ENCODE measurements at places on chromosomes 12 and 14. TPM values are rescaled to one million over a fixed set of nuclear protein-coding genes. Genes with fewer than 3 reads are reported as not detected.

The ATP2A2 gene
- 122 TPM for total RNA-seq

The PZP gene
- total RNA-seq = not detected

The EIF2S3B gene
- 0.85 TPM for total RNA-seq

The SYNDIG1L gene
- total RNA-seq = under 0.01 TPM

The KLRG1 gene
- 0.38 TPM for total RNA-seq

The BICDL1 gene
- total RNA-seq = 0.38 TPM

The RND1 gene
- 0.28 TPM for total RNA-seq

The KCNH3 gene
- total RNA-seq = under 0.01 TPM

The TOMM20L gene
- not detected for total RNA-seq

The MRPL51 gene
- 164 TPM for total RNA-seq

The CDCA4 gene
- total RNA-seq = 12.4 TPM

The MYF6 gene
- not detected for total RNA-seq

The TPH2 gene
- total RNA-seq = not detected

The SLC16A7 gene
- 26.1 TPM for total RNA-seq

The GPR135 gene
- 3.1 TPM for total RNA-seq

The MSI1 gene
- total RNA-seq = not detected

The ENDOU gene
- total RNA-seq = not detected

The ERC1 gene
- total RNA-seq = 40.3 TPM

The KRT72 gene
- total RNA-seq = not detected

The BDKRB1 gene
- 2.5 TPM for total RNA-seq

The TRPV4 gene
- 1.7 TPM for total RNA-seq

The L2HGDH gene
- total RNA-seq = 5.4 TPM

The HOXC6 gene
- under 0.01 TPM for total RNA-seq

The GPRC5D gene
- not detected for total RNA-seq

The ITPK1 gene
- total RNA-seq = 16.9 TPM

The KRT74 gene
- not detected for total RNA-seq

The OR6C68 gene
- not detected for total RNA-seq

The ESPL1 gene
- total RNA-seq = 10.0 TPM

The CIROP gene
- total RNA-seq = not detected

The PSMB11 gene
- total RNA-seq = under 0.01 TPM

The C12orf54 gene
- not detected for total RNA-seq

The FOXN4 gene
- total RNA-seq = not detected

The OR6C6 gene
- total RNA-seq = not detected

The OVCH1 gene
- total RNA-seq = under 0.01 TPM

The NCAPD2 gene
- 27.6 TPM for total RNA-seq

The TRMT5 gene
- 14.0 TPM for total RNA-seq
